ENCODE measurements at places on chromosomes 5 and 9. TPM values are rescaled to one million over a fixed set of nuclear protein-coding genes. Genes with fewer than 3 reads are reported as not detected.

GRCh38 chr5:174065528-174066197 lies 20.2 kb downstream of the NSG2 start:
- DNase-seq: no peak

- DNase-seq: no peak
These were observed 29.2 kb downstream of the UGCG start for GRCh38 chr9:111925784-111926183.

- no peak for DNase-seq
These were observed 21.2 kb upstream of the PCSK5 start for GRCh38 chr9:75869236-75869635.

- peak; percentile 28 for DNase-seq
These were observed 450 bp downstream of the GPBP1 start for GRCh38 chr5:57174128-57174889.

DNA sequence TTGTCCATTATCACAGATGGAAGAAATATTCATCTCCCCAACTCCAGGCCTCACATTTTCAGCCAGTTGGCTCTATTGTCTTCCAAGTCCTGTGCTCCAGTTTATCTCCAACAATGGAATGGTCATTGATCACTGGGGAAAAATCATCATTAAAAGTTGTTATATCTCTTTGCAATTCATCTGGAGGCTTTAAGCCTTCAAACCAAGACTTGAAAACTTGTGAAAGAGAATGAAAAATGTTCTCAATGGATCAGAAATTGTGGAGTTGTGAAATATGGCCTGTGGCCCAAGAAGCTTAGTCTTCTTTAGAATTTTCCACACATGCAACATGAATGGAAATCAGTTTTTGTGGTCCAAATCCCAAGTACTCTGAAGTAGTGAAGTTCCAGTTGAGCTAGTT lies 569.6 kb downstream of the EBF1 start:
- DNase-seq: no peak

DNA sequence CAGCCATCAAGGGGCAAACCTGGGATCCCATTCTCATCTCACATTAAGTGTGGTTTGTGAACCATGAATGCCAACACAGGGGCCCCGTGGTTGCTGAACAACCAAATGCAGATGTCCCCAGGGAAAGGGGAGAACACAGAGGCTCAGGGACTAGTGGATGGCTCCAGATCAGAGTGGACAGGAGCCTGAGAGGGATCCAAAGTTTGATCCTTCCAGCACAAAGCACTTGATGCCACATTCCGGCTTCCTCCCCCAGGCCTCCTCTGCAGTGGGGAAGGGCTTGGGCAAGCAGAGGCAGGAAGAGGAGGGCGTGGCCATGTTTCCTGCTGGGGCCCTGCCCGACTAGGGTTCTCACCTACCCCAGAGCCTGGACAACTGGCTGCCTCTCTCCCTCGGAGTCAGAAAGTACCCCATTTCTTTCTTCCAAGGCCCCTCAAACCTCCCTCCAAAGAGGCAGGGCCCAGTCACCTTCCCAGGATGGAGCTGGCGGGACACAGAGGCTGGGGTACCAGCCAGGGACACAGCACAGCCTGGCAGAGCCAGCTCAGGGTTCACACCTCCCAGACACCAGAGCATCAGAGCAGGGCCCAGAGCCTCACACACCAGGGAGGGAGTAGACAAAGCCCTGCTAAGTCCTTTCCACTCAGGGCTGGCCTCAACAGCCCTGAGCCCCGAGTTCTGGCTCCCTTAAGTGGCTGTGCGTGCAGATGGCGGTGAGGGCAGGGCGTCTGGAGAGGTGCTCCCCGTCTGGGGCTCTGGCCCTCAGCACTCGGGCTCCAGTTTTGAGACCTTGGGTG lies 4.3 kb upstream of the RNF44 start:
- DNase-seq: no peak

DNA sequence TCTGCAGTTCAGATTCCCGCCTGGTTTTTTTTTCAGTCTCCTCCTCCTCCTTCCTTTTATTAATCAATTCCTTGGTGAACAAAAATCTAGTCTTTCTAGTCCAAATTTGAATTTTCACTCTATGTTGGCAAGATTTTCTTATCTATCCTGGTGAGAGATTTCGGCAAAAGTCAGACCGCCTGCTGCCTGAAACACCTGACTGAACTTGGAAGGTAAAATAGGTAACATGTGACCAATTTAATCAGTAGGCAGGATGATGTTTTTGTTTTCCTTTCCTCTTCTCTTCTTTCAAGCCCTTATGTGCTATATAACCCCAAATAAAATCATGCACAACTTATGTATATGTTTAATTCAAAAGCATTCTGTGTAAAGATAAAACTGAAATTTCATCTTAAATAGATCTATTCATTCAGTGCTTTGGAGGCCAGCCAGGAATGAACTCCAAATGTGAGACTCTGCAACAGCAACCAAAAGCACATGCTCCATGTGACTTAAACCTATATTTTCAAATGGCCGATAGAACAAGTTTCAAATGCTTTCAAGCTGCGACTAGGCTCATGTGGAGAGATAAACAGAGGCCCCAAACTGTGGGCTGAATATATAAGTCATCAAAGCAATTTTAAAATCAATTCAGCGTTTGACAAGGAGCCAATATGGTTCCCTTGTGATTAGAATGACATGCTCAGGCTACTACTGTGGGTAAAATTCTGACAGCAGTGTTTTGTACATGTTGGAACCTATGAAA lies 100.4 kb upstream of the SEMA6A start:
- DNase-seq: no peak

DNA sequence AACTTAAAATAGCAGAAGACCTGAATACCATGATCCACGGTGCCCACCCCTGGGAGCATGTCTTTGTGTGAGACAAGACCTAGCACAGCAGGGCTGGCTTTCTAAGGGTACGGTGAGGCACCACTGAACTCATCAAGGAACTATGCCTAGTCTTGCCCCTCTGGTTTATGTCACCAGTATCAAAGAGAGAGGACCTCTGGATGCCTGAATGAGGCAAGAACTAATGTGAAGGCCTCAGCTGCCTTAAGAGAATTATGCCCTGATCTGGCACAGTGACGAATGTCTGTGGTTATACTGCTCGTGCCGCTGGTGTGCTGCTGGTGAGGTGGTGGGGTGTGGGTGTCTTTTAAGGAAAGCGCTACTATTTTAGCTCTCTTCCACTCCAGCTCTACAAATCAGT lies 23.0 kb downstream of the NREP start:
- DNase-seq: no peak

DNA sequence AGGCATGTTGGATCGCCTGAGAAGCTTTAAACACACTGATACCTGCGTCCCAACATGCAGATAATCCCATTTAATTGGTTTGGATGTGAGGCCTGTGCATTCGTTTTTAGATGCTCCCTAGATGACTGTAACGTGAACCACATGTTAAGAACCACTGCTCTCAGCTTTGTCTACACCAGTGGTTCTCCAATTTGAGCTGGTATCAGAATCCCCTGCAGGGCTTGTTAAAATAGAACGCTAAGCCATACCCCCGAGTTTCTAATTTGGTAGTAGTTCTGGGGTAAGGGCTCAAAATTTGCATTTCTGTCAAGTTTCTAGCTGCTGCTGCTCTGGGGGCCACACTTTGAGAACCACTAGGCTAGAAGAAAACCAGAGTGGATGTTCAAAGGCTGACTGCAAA lies 74.7 kb downstream of the S1PR3 start:
- no peak for DNase-seq

- no peak for DNase-seq
These were observed 1028.5 kb downstream of the CDH18 start for GRCh38 chr5:18959535-18959934.

DNA sequence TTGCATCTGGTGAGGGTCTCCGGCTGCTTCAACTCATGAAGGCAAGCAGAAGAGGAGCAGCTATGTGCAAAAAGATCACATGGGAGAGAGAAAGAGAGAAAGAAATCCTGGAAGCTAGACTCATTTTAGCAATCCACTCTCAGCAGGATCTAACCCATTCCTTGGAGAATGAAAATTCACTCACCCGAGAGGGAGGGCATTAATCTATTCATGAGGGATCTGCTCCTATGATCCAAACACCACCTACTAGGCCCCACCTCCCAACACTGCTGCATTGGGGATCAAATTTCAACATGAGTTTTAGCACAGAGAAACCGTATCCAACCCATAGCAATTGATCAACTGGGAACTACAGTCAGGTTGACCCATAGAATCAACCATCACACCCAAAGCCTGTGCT lies 98.1 kb upstream of the SV2C start:
- no peak for DNase-seq

Gene SLC46A2
- polyA plus RNA-seq: 0.52 TPM

Gene SLC1A1
- 22.7 TPM for polyA plus RNA-seq

Gene FBP2
- polyA plus RNA-seq: not detected

Gene ITGA2
- 23.4 TPM for polyA plus RNA-seq

Data from left renal cortex interstitium (tissue), 4 donors.